MCF 10A (cell line): ENCODE measurements at places on chromosomes 7 and 10.
A peak's percentile ranks its signal among the peaks of the same experiment; 100 is the strongest.

GRCh38 chr10:95501203-95502094, 59.7 kb downstream of the SORBS1 start:
- no peak for DNase-seq

DNA sequence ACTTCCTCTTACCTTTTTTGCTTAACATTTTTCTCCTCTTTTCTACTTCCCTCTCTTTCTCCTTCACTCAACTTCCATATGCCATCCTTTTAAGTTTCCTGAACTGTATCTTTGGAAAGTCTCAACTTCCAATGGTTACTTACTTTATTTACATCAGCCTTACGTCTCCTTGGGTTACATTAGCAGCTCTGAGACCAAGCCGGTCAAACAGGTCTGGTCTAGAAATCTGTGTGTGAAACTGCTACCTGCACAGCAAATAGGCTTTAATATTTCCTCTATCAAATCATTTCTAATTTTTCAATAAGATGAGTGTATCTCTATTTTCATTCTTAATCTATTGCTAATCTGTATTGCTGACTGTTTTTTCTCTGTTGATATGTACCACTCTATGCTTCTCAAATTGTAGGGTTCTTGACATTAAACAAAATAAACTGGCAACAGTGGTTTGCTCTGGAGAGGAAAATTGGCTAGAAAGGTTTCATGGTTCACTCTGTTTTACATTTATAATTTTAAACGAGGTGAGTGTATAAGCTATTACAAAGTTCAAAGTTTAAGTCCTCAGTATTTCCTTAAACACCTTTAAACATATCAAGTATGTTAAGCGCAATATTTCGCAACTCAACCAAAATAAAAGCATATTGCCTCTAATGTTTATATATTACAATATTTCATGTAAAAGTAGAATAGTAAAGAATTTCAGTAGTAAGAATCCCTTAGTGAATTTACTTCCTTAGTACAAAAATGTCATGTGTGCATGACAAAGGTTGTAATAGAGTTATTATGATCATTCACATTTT, 3.6 kb upstream of the SEMA3C start:
- DNase-seq = no peak

DNA sequence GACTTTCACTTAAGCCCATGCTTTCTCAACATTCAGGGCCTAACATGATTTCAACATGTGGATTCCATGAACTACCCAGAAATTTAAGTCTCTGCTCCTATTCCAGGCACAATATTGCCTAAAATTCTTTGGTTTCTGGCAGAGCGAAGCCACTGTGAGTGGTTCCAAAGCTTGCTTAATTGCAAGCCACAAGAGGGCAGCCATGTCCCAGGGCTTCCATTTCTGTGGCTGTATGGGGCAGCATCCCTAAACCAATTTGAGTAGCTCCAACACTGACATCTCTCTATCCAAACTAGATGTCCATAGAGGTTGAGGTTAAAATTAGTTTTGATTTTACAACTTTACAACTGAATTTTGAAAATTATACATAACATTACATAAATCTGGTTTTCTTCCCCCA, 56.3 kb upstream of the MDFIC start:
- DNase-seq = peak; percentile 62

DNA sequence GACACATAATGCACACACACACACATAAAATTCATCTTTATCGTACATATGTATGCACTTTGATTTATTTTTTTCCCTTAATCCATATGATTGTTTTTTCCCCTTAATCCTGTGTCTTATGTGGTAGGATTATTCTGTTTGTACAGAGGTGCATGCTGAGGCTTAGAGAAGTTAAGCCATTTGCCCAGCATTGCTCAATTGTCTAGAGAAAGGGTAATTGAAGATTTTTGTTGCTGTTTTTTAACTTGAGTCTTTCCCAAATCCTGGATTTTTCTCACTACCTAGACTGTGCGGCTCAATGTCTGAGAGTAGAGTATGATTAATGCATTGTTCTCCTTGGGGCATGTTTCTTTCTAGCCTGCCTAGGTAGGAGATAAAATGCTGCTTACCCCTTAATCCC, 35.0 kb downstream of the WBP1L start:
- DNase-seq = no peak

GRCh38 chr10:76021398-76021797, 590.0 kb downstream of the LRMDA start:
- DNase-seq = no peak

- DNase-seq = no peak
Observed at GRCh38 chr7:3069771-3070449, 26.2 kb upstream of the CARD11 start.

DNA sequence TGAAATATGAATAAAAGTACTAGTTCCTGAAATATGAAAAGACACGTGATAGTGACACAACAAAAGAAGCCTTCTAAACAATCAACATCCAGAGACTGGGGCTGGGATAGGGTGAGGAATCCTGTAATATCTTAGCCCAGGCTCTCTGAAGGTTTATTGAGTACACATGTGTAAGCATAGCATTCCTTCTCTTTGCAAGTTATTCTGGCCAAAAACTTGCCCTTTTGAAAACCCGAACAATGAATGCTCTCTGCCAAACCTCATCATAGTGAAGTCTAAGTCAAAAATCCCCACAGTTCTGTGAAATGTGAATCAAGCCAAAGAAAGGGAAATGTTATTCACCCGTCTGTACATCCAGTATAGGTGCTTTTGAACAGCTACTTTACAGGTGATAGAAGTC, 11.6 kb downstream of the SEMA3D start:
- no peak for DNase-seq

- no peak for DNase-seq
Observed at GRCh38 chr10:124738441-124738840, 5.7 kb downstream of the FAM53B start.
